Activated naive CD8-positive, alpha-beta T cell treated with anti-CD3 and anti-CD28 coated beads, Interleukin-2, amount 10 ng/mL, durations not matched to agents 7 days and 5 days (primary cell): ENCODE measurements at places on chromosomes 4 and X. TPM values are rescaled to one million over a fixed set of nuclear protein-coding genes. Genes with fewer than 3 reads are reported as not detected.

Gene STARD8
- total RNA-seq = 0.86 TPM

Gene NXF2
- total RNA-seq = not detected

Gene FREM3
- not detected for total RNA-seq

DNA sequence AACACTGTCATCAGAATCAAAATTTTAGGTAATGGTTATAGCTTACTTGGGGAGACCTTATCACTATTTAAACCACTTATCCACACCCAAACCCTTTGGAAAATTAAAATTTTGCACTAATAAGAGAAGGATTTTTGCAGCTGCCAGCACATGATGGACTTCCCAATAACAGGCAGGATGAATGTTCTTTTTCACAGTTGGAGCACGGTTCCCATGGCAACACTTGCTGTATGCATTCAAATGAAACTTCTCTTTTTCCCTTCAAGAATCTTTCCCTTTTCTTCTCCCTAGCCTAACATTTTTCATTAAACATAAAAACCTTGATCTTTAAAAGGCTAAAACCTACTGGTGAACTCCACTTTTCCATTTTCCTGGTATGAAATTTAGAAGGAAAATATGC, 768.2 kb downstream of the KCTD8 start:
- no peak for DNase-seq
- no peaks in the 10 kb centered on the region for H3K36me3 ChIP-seq
- H3K27me3 ChIP-seq = no peaks in the 10 kb centered on the region
- no peaks in the 10 kb centered on the region for H3K4me1 ChIP-seq
- no peak overlapping the region for H3K4me3 ChIP-seq
- H3K27ac ChIP-seq = no peak overlapping the region

DNA sequence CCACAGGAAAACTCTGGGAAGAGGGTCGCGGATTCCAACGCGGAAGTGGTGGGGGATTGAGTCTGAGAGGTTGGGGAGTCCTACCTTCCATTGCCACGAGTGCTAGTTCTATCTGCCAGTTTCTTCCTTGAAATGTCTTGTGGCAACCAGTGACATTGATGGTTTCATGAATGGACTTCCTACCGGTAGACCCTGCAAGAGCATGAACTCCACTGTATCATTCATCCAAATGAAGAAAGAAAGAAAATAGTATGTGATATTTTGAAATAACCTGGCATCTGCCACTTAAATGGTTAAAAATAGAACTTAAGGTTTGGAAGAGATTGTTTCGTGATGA, 1.1 kb upstream of the SLC10A7 start:
- DNase-seq = no peak
- no peak overlapping the region for H3K27ac ChIP-seq
- no peaks in the 10 kb centered on the region for H3K27me3 ChIP-seq

DNA sequence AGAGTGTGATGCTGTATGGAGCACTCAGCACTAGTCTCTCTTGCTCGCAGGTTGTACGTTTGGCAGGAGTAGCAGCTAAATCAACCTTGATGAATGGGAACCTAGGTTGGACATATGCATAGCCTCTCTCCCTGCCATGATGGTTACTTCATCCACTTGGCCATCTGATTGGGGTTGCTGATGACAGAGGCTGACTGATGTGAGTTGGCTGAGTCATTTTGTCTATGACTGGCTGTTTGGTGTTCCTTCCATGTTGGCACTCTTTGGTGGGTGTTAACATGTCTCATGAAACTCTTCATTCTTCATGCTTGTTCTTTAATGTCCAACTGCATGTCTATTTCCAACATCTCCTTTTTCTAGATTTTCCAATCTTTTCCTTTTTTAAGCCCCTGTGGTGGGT, 31.6 kb upstream of the SPARCL1 start:
- peaks cover 3% of the 10 kb centered on the region for H3K27me3 ChIP-seq
- peaks cover 22% of the 10 kb centered on the region for H3K4me1 ChIP-seq
- H3K36me3 ChIP-seq = peaks cover 5% of the 10 kb centered on the region

Gene PRDM5
- total RNA-seq = 0.26 TPM

GRCh38 chr4:141121101-141121500, 12.2 kb downstream of the RNF150 start:
- DNase-seq = no peak
- no peaks in the 10 kb centered on the region for H3K36me3 ChIP-seq
- H3K4me3 ChIP-seq = no peak overlapping the region
- no peak overlapping the region for H3K27ac ChIP-seq
- no peaks in the 10 kb centered on the region for H3K4me1 ChIP-seq
- H3K27me3 ChIP-seq = no peaks in the 10 kb centered on the region
